ENCODE measurements at places on chromosomes 2 and 18.

DNA sequence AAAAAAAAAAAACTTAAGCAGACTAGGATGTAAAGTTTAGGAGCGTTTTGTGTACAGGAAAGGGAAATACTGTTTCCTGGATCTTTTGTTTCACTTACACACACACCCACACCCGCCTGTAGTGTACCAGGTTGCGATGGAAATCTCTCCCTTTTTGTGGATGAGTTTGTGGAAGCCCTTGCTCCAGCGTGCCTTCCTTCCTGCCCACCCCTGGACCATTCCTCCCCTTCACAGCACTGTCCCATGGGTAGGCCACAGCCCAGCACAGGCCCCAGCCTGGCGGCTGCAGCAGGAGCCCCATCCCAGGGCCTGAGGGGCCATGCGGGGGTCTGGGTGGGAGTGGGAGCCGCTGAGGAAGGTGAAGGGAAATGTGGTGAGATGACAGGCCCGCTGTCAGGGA lies 15.1 kb downstream of the MALL start:
- DNase-seq: no peak

DNA sequence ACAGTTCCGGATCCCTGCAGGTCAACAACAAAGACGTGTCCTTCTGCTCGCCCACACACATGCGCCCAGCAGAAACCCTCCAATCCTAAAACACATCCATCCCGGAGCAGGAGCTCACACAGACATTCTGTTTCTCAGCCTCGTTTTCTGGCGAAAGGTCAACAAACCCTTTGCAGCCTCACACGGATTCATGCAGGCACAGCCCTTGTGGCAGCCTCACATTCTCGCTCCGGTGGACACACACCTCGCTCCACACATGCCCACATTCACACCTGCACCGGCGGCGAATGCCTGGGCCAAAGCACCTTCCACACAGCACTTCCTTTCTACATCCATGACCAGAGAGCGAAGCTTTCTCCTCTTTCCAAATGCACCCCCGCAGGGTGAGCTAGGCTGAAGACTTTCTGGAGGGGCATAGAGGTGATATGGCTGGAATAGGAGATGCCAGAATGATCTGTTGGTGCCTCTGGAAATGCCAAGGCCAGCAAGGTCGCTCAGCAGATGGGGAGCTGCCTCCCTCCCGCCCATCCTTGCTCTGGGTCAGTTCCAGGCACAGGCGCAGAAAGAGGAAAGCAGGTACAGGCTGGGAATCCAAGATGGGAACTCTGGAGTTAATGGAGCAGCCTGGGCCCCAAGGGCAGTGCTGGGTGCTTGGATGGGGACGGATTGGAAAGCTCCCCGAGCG lies 88.8 kb downstream of the CELF4 start:
- DNase-seq: peak; percentile 37

- no peak for DNase-seq
Measured at GRCh38 chr2:7190587-7191324, 273.5 kb downstream of the RNF144A start.

- DNase-seq: no peak
Measured at GRCh38 chr2:150620855-150621254, 133.4 kb upstream of the RND3 start.

- DNase-seq: no peak
Measured at GRCh38 chr18:48843162-48843561, 107.6 kb downstream of the SMAD7 start.
